ENCODE measurements at places on chromosomes 1 and 21. TPM values are rescaled to one million over a fixed set of nuclear protein-coding genes. Genes with fewer than 3 reads are reported as not detected.

DNA sequence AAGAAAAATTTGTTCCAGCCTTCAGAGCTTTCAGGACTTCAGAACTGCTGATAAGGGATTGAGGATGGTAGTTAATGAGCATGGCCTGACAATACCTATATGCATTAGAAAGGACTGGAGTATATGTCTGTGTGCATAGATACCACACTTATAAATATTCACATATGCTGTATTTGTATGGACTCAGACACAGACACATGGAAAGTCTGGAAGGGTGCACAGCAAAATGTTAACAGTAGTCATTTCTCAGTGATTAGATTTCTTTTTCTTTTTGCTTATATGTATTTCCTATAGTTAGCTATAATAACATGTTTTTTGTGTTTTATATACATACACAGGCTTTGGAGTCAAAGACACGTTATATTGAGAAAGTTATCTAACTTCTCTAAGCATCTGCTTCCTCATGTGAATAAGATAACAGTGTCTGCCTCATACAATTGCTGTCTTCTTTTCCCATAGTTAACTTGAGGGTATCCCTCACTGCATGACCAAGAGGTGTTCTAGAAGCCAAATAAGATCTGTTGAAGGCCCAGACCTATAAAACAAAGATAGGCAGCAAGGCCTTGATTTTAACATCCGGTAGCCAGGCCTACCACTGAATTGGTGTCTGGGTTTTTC, 31.3 kb downstream of the INPP5B start:
- no peaks in the 10 kb centered on the region for H3K27me3 ChIP-seq
- DNase-seq = no peak

- no peaks in the 10 kb centered on the region for H3K27me3 ChIP-seq
- no peak overlapping the region for H3K4me3 ChIP-seq
- peak; percentile 35 for DNase-seq
- H3K36me3 ChIP-seq = peaks cover 38% of the 10 kb centered on the region
- H3K27ac ChIP-seq = no peak overlapping the region
- H3K4me1 ChIP-seq = peaks cover 22% of the 10 kb centered on the region
Measured at GRCh38 chr1:45615885-45616284, 8.0 kb downstream of the CCDC17 start.

DNA sequence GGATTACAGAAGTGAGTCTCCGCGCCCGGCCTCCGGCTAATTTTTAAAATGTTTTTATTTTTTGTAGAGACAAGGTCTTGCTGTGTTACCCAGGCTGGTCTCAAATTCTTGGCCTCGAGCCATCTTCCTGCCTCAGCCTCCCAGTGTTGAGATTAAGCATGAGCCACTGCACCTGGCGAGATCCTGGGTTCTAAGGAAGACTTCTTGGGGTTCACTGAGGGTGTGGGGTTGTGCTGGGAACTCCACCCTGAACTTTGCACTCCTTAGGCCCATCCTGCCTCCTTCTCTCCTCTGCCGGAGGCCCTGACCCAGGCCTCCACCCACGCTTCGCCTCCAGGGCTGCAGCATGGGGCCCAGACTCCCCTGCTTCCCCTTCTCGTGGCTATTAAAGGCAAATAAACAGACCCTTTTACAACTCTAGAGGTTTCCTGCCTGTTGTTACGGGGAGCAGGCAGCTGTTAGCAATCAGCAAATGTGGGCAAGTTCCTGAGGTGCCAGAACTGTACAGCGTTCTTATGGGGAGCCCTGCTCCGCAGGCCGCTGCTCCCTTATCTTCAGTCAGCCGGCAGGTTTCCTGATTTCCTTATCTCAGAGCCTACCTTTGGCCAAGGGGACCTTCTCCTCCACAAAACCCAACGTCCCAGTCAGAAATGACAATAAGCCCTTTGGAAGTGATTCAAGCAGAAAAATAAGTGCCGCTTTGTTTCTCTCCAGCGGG, 41.0 kb upstream of the LIN9 start:
- H3K4me1 ChIP-seq = peaks cover 42% of the 10 kb centered on the region
- no peak overlapping the region for H3K27ac ChIP-seq
- H3K4me3 ChIP-seq = peak overlapping the region; percentile 70
- no peaks in the 10 kb centered on the region for H3K27me3 ChIP-seq
- no peaks in the 10 kb centered on the region for H3K36me3 ChIP-seq

GRCh38 chr21:45571641-45572040, 29.4 kb upstream of the SLC19A1 start:
- H3K4me3 ChIP-seq = no peak overlapping the region
- H3K27me3 ChIP-seq = peaks cover 9% of the 10 kb centered on the region
- H3K36me3 ChIP-seq = no peaks in the 10 kb centered on the region
- no peak overlapping the region for H3K27ac ChIP-seq
- H3K4me1 ChIP-seq = peaks cover 4% of the 10 kb centered on the region

- H3K4me1 ChIP-seq = peaks cover 6% of the 10 kb centered on the region
- H3K27ac ChIP-seq = no peak overlapping the region
- H3K4me3 ChIP-seq = peak overlapping the region; percentile 53
- H3K36me3 ChIP-seq = no peaks in the 10 kb centered on the region
Measured at GRCh38 chr1:59971464-59971911, 44.9 kb upstream of the CYP2J2 start.

DNA sequence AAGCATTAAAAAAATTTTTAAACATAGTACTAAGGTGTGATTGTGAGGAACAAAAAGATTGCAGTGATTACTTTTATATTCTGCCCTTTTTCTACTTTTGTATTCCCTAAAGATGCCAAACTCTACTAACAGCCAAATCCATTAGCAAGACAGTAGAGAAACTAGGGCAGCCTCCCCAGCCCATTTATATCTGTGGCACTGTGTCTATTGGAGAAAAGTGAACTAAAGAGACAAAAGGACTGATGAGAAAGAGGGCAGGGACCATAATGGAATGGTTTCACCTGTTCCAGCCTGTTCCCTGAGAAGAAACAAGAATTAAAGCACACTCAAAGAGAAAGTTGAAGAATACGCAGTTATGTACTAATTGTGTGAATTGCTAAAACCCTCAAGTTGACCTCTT, 56.6 kb downstream of the ATG4C start:
- DNase-seq = no peak
- H3K4me1 ChIP-seq = no peaks in the 10 kb centered on the region
- H3K36me3 ChIP-seq = peaks cover 12% of the 10 kb centered on the region
- no peaks in the 10 kb centered on the region for H3K27me3 ChIP-seq
- H3K27ac ChIP-seq = no peak overlapping the region

DNA sequence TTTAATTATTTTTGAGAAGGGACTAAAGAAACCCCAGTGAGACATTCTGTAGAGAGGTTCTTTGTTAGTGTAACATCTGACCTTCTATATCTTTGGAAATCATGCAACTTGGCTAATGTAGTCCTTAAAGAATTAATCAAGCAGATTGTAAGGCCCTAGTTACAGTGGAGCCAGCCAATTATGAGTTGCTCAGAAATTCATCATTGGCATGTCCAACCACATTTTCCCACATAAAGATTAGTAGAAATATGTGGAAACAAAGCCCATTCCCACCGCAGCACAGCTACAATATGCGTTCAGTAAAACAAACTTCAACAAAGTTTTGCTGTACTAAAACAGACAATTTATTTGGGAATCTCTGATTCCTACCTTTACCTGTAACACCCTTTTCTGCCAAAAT, 27.8 kb downstream of the WNT2B start:
- H3K4me1 ChIP-seq = no peaks in the 10 kb centered on the region
- no peak overlapping the region for H3K27ac ChIP-seq
- H3K36me3 ChIP-seq = peaks cover 5% of the 10 kb centered on the region
- no peaks in the 10 kb centered on the region for H3K27me3 ChIP-seq
- DNase-seq = no peak

DNA sequence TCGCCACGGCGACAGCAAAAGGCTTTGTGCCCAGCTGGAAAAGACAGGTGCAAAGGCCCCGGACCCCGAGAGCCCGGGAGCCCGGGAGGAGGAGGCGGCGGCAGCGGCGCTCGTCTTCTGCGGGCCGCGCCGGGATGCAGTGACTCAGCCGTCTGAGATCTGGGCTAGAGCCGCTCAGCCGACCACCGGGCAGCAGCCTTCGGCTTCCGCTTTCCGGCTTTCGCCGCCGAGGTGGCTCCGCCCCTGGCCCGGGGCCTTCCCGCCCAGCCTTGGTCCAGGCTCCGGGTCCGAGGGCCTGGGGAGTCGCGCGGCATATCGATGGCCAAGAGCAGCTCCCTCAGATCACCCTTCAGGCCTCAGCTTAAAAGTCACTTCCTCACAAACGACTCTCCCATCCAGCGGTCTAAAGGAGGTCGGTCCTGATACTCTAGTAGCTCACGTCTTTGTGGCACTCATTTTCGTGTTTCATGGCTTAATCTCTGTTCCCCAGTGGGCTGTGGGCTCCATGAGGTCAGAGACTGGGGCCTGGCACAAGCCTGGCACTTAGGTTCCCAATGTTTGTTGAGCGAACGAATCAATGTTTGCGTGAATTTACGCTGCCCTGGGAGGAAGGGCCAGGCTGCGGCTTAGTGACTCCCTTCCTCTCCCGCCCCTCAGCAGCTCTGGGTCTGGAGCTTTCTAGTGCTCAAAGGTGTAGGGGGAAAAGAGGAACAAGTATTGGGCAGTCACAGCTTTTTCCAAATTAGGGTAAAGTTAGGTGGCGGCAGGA, at the start of gene PHTF1:
Gene PHTF1, minus strand, starts transcription at position 154 of the 769 bp plus-strand sequence. CDS start 783 bp downstream, outside the sequence.
- H3K4me1 ChIP-seq = peaks cover 37% of the 10 kb centered on the region
- no peaks in the 10 kb centered on the region for H3K36me3 ChIP-seq
- DNase-seq = peak; percentile 61

- DNase-seq = no peak
- peaks cover 10% of the 10 kb centered on the region for H3K27me3 ChIP-seq
Measured at GRCh38 chr1:36829066-36829465, 205.2 kb downstream of the GRIK3 start.

- H3K4me3 ChIP-seq = no peak overlapping the region
- peaks cover 57% of the 10 kb centered on the region for H3K4me1 ChIP-seq
- peak overlapping the region; percentile 92 for H3K27ac ChIP-seq
- no peak for DNase-seq
- no peaks in the 10 kb centered on the region for H3K27me3 ChIP-seq
Measured at GRCh38 chr1:13769212-13769611, 69.2 kb downstream of the PRDM2 start.

GRCh38 chr1:237071641-237072420, 29.8 kb downstream of the RYR2 start:
- no peaks in the 10 kb centered on the region for H3K36me3 ChIP-seq
- no peaks in the 10 kb centered on the region for H3K4me1 ChIP-seq
- H3K27ac ChIP-seq = no peak overlapping the region
- no peak for DNase-seq
- no peak overlapping the region for H3K4me3 ChIP-seq

- no peaks in the 10 kb centered on the region for H3K4me1 ChIP-seq
- no peak overlapping the region for H3K4me3 ChIP-seq
- DNase-seq = no peak
- no peaks in the 10 kb centered on the region for H3K36me3 ChIP-seq
- no peaks in the 10 kb centered on the region for H3K27me3 ChIP-seq
Measured at GRCh38 chr1:237199026-237199425, 157.0 kb downstream of the RYR2 start.

GRCh38 chr1:65150108-65150463, 2.1 kb downstream of the AK4 start:
- no peak overlapping the region for H3K27ac ChIP-seq
- no peaks in the 10 kb centered on the region for H3K36me3 ChIP-seq
- peaks cover 20% of the 10 kb centered on the region for H3K4me1 ChIP-seq
- peaks cover 52% of the 10 kb centered on the region for H3K27me3 ChIP-seq
- DNase-seq = no peak

GRCh38 chr1:93717640-93718039, 36.0 kb upstream of the BCAR3 start:
- no peak overlapping the region for H3K4me3 ChIP-seq
- H3K4me1 ChIP-seq = peaks cover 7% of the 10 kb centered on the region
- no peaks in the 10 kb centered on the region for H3K36me3 ChIP-seq
- no peaks in the 10 kb centered on the region for H3K27me3 ChIP-seq
- no peak overlapping the region for H3K27ac ChIP-seq

DNA sequence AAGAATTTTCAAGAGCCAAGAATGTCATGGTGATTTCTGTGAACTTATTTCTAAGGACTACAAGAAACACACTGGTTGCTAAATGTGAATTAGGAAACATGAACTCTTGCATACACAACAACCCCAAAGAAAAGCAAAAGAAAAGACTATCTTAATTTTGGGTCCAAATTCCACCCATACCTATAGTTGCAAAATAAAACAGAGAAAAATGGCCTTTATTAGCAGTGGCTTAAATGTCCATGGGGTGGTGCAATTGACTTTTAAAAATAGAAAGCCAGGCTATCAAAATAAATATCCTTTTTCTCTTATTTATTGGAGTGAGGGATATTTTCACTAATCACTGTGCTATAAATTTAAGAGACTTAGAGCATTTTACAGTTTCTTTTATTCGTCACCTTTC, 80.9 kb upstream of the DPYD start:
- no peak overlapping the region for H3K27ac ChIP-seq
- H3K27me3 ChIP-seq = peaks cover 8% of the 10 kb centered on the region
- H3K36me3 ChIP-seq = no peaks in the 10 kb centered on the region
- DNase-seq = no peak
- H3K4me1 ChIP-seq = no peaks in the 10 kb centered on the region
- no peak overlapping the region for H3K4me3 ChIP-seq

DNA sequence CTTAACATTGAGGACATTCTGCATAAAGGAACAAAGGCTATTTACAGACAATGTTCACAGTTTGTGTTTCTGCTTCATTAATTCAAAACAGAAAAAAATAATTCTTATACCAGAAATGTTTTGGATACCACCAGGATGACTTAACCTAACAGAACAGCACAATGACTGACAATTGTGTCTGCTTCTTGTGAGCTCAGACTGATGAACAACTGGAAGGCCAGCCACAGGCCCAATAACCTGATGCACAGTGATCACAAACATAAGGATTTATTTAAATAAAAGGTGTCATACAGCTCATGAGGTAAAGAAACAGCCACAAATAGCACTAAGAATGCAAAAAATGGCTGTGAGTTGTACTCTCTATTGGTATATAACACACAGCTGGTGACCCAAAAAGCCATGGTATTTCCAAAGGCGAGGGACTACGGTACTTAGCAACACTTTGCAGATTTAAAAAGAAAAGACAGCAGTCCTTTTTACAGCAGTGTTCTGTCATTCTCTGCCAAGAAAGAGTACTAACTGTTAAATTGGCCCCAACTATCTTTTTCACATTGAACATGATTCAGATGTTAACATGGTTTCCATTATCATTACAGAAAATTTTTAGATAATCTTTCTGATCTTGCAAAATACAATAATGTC, 32.1 kb upstream of the DDAH1 start:
- no peak overlapping the region for H3K27ac ChIP-seq
- H3K4me1 ChIP-seq = no peaks in the 10 kb centered on the region
- DNase-seq = no peak
- H3K4me3 ChIP-seq = no peak overlapping the region

GRCh38 chr1:161962091-161962887, 61.4 kb downstream of the OLFML2B start:
- H3K36me3 ChIP-seq = peaks cover 20% of the 10 kb centered on the region
- peaks cover 5% of the 10 kb centered on the region for H3K4me1 ChIP-seq
- no peak for DNase-seq

Gene DISC1
- 1.4 TPM for polyA plus RNA-seq

Gene PADI1
- not detected for polyA plus RNA-seq

Gene LCE1D
- polyA plus RNA-seq = not detected

Gene LAMC1
- 16.9 TPM for polyA plus RNA-seq

Gene ENAH
- 1.2 TPM for polyA plus RNA-seq

Gene AMY1B
- polyA plus RNA-seq = not detected

Gene PLA2G2D
- polyA plus RNA-seq = 3.2 TPM

Gene PTCH2
- not detected for polyA plus RNA-seq
